ENCODE measurements at places on chromosomes 2 and 18. TPM values are rescaled to one million over a fixed set of nuclear protein-coding genes. Genes with fewer than 3 reads are reported as not detected.

DNA sequence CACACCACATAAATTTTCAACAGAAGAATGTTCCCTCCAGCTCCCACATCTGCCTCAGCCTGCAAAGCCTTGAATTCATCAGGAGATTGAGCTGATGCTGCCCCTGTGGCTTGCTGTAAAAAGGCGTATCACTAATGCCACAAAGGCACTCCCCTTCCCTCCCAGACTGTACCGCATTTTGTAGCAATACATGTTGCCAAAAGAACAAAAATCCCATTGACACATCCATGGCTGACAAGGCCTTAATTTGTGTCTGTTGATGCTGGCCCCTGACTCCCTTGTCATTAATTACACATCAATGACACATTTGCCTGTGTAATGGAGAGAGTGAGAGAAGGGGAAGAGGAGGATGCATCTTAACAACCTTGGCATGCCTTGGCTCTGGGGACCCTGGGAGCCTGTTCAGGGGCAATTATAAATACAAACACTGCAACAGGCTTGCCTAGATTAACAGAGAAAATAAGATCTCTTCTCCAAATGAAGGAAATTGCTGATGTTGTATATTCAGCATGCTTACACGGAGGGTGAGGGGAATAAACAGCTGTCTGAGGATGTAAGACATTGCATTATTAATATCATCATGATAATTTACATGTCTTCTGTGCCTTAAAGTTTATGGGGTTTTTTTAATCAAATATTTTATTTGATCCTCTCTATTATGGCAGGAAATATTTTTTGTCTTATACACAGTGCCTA lies 264.0 kb downstream of the SUCLG1 start:
- H3K27ac ChIP-seq, result no peak overlapping the region
- peaks cover 3% of the 10 kb centered on the region for H3K27me3 ChIP-seq
- H3K36me3 ChIP-seq, result no peaks in the 10 kb centered on the region
- H3K4me3 ChIP-seq, result no peak overlapping the region
- peaks cover 4% of the 10 kb centered on the region for H3K4me1 ChIP-seq

GRCh38 chr18:32259553-32259952 lies 69.7 kb downstream of the MEP1B start:
- no peaks in the 10 kb centered on the region for H3K27me3 ChIP-seq
- no peak overlapping the region for H3K4me3 ChIP-seq
- H3K4me1 ChIP-seq, result no peaks in the 10 kb centered on the region
- H3K36me3 ChIP-seq, result no peaks in the 10 kb centered on the region
- H3K27ac ChIP-seq, result no peak overlapping the region

DNA sequence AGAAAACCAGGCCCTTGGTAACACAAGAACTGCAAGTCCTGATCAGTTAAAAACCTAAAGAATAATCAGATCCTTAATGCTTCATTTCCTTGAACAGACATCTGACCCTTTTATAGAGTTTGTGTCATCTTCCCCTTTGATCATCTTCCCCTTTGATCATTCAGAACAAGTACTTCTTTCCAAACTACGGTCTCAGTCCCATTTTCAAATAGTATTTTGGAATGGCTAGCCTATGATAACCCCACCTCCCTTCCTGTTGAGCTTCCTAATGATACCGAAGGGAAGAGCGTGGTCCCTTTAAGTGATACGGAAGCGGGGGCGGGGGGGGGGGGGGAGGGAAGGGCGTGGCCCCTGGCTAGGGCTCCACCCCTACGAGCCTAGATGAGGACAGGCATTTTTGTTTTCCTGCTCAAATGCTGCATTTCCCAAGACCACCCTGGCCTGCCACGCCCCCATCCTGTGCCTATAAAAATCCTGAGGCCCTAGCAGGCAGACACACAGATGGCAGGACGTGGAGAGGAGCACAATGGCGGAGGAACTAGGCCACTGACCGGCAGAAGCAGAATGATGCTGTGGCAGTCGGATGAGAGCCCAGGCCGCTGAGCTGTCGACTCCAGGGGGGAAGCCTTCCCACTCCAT lies 24.1 kb upstream of the CHRNA1 start:
- H3K27me3 ChIP-seq, result peaks cover 2% of the 10 kb centered on the region
- peak overlapping the region; percentile 58 for H3K27ac ChIP-seq
- peaks cover 2% of the 10 kb centered on the region for H3K36me3 ChIP-seq
- DNase-seq, result no peak
- H3K4me3 ChIP-seq, result peak overlapping the region; percentile 41
- peaks cover 25% of the 10 kb centered on the region for H3K4me1 ChIP-seq

DNA sequence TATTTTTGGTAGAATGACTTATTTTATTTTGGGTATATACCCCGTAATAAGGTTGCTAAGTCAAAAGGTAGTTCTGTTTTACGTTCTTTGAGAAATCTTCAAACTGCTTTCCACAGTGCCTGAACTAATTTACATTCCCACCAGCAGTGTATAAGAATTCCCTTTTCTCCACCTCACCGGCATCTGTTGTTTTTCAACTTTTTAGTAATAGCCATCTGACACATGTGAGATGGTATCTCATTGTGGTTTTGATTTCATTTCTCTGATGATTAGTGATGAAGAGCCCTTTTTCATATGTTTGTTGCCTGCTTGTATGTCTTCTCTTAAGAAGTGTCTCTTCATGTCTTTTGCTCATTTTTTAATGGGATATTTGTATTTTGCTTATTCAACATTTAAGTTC lies 215.2 kb upstream of the TFPI start:
- H3K4me3 ChIP-seq, result no peak overlapping the region
- H3K27ac ChIP-seq, result no peak overlapping the region
- no peak for DNase-seq
- no peaks in the 10 kb centered on the region for H3K36me3 ChIP-seq
- H3K4me1 ChIP-seq, result no peaks in the 10 kb centered on the region
- no peaks in the 10 kb centered on the region for H3K27me3 ChIP-seq

DNA sequence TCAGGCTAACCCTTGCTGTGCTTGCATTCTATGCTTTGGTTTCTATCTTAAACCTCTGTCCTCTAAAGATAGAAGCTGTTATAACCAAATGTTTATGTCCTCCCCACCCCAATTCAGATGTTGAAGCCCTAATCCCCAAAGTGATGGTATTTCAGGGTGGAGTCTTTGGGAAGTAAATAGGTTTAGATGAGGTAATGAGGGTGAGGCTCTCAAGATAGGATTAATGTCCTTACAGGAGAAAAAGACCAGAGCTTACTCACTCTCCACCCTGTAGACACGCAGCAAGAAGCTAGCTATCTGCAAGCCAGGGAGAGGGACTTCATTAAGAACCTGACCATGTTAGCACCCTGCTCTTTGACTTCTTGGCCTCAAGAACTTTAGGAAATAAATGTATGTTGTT lies 362.5 kb downstream of the ERBB4 start:
- no peak overlapping the region for H3K4me3 ChIP-seq
- H3K36me3 ChIP-seq, result no peaks in the 10 kb centered on the region
- H3K4me1 ChIP-seq, result peaks cover 8% of the 10 kb centered on the region
- H3K27me3 ChIP-seq, result peaks cover 9% of the 10 kb centered on the region
- DNase-seq, result no peak

DNA sequence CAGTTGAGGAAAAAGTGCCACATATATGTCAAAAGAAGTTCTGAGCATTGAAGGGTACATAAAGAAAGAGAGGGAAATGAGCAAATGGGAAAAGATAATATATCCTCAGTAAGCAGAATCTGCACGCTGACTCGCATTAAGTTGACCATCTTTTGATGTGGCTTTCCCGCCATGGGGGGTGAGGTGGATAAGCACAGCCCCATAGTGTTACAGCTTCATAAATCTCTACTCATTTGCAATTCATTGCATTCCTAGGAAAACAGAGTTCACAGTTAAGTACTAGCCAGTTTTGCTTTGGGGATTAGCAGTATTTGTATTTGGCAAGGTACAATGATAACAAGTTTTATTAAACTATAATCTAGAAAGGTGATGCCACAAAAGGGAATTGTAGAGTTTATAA lies 814.2 kb downstream of the LRP1B start:
- no peak overlapping the region for H3K4me3 ChIP-seq
- no peaks in the 10 kb centered on the region for H3K27me3 ChIP-seq
- no peak overlapping the region for H3K27ac ChIP-seq
- no peaks in the 10 kb centered on the region for H3K4me1 ChIP-seq
- no peaks in the 10 kb centered on the region for H3K36me3 ChIP-seq

GRCh38 chr2:67996772-67997527 lies 65.9 kb downstream of the C1D start:
- H3K4me1 ChIP-seq, result no peaks in the 10 kb centered on the region
- no peak for DNase-seq
- no peaks in the 10 kb centered on the region for H3K36me3 ChIP-seq
- no peak overlapping the region for H3K4me3 ChIP-seq
- no peaks in the 10 kb centered on the region for H3K27me3 ChIP-seq
- no peak overlapping the region for H3K27ac ChIP-seq

- no peak for DNase-seq
- H3K4me1 ChIP-seq, result peaks cover 44% of the 10 kb centered on the region
- no peaks in the 10 kb centered on the region for H3K36me3 ChIP-seq
- H3K4me3 ChIP-seq, result no peak overlapping the region
Measured at GRCh38 chr2:65661980-65662653, 229.7 kb upstream of the SPRED2 start.

- H3K4me3 ChIP-seq, result no peak overlapping the region
- H3K36me3 ChIP-seq, result no peaks in the 10 kb centered on the region
- H3K27ac ChIP-seq, result no peak overlapping the region
- H3K27me3 ChIP-seq, result no peaks in the 10 kb centered on the region
- DNase-seq, result no peak
Measured at GRCh38 chr2:166417669-166418068, 41.9 kb upstream of the SCN9A start.

GRCh38 chr2:129074298-129074920 lies 755.7 kb upstream of the HS6ST1 start:
- no peaks in the 10 kb centered on the region for H3K36me3 ChIP-seq
- no peak overlapping the region for H3K4me3 ChIP-seq
- no peak for DNase-seq
- no peak overlapping the region for H3K27ac ChIP-seq
- H3K27me3 ChIP-seq, result peaks cover 32% of the 10 kb centered on the region

GRCh38 chr18:47470941-47471340 lies 219.5 kb upstream of the SKOR2 start:
- H3K4me3 ChIP-seq, result no peak overlapping the region
- DNase-seq, result no peak
- no peak overlapping the region for H3K27ac ChIP-seq
- H3K36me3 ChIP-seq, result no peaks in the 10 kb centered on the region

DNA sequence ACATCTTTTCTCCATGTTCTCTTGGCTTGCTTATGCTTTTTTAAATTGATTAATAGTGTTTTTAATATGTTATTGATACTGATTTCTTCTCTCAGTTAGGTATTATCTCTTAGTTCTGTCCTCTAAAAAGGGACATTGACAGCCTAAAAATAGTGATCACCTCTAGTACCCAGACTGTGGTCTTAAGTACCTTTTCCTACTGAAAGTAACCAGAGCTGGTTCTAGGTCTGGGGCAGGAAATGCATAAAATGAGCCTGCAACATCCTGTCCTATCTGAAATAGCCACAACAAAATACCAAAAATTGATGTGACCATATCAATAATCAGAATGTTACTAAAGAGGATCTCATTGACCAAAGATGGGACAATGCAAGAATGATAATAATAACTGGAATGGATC lies 113.3 kb downstream of the DNAH6 start:
- DNase-seq, result no peak
- H3K36me3 ChIP-seq, result no peaks in the 10 kb centered on the region
- H3K4me3 ChIP-seq, result no peak overlapping the region

DNA sequence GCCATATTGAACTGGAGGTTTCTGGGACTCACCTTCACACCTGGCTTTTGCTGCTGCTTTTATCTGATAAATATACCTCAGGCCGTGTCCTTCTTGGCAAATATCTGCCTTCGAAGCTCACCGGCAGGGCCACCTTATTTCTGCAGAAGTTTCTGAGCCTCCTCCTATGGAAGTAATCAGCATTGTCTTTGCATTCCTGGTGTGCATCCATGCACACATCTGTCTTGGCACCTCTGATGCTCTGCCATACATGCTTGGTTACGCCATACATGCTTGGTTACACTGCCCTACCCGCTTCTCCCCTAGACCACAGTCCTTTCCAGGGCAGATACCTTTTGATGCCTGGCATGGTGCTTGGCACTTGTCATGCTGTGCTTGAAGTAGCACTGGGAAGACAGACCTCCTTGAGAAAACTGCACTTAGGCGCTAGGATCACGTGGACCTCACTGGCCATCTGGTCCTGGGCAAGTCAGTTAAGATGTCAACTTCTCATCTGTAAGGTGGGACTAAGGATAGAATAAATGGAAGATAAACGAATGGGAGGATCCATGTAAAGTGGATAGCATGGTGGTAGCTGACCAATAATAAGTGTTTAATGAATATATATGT lies 66.8 kb downstream of the ZNF236 start:
- peaks cover 13% of the 10 kb centered on the region for H3K4me1 ChIP-seq
- no peak overlapping the region for H3K27ac ChIP-seq
- H3K27me3 ChIP-seq, result no peaks in the 10 kb centered on the region
- no peak overlapping the region for H3K4me3 ChIP-seq
- no peak for DNase-seq
- H3K36me3 ChIP-seq, result peaks cover 55% of the 10 kb centered on the region

DNA sequence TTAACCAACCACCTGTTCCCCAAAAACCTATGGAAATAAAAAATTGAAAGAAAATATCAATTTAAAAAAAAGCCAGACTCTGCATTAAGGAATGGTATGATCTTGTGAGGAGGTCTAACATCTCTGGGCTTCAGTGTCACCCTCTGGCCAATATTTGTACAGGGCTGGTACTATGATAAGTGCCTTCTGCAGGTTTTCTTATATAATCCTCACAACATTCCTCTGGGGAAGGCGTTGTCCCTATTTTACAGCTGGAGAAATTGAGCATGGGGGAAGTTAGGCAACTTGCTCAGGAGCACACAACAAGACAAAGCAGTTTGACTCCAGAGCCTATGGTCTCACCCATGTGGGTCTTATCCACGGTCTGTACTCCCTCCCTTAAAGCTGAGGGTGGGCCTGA lies 86.0 kb downstream of the ZBTB7C start:
- no peak overlapping the region for H3K4me3 ChIP-seq
- H3K4me1 ChIP-seq, result peaks cover 24% of the 10 kb centered on the region
- DNase-seq, result no peak
- H3K36me3 ChIP-seq, result no peaks in the 10 kb centered on the region
- peaks cover 5% of the 10 kb centered on the region for H3K27me3 ChIP-seq
- H3K27ac ChIP-seq, result no peak overlapping the region

The DSG4 gene
- total RNA-seq, result 0.17 TPM

The TLX2 gene
- 2.9 TPM for total RNA-seq

The PREPL gene
- total RNA-seq, result 42.0 TPM

The GALM gene
- 16.1 TPM for total RNA-seq

The SPHKAP gene
- total RNA-seq, result not detected

The COLEC11 gene
- 0.33 TPM for total RNA-seq

The RAB3GAP1 gene
- total RNA-seq, result 32.0 TPM

The CRIM1 gene
- 24.4 TPM for total RNA-seq

The AGXT gene
- total RNA-seq, result 0.51 TPM

The ROCK2 gene
- 41.7 TPM for total RNA-seq

The UGGT1 gene
- 43.8 TPM for total RNA-seq

The MYCN gene
- 24.6 TPM for total RNA-seq

The NR4A2 gene
- 11.0 TPM for total RNA-seq

The ZNF385B gene
- 1.1 TPM for total RNA-seq
